Colonic mucosa (tissue), 4 donors: ENCODE measurements at places on chromosomes 5 and 9. TPM values are rescaled to one million over a fixed set of nuclear protein-coding genes. Genes with fewer than 3 reads are reported as not detected.

- no peaks in the 10 kb centered on the region for H3K27me3 ChIP-seq
- H3K4me1 ChIP-seq = no peaks in the 10 kb centered on the region
- no peak for DNase-seq
- H3K27ac ChIP-seq = no peak overlapping the region
- no peaks in the 10 kb centered on the region for H3K36me3 ChIP-seq
Observed at GRCh38 chr9:126415741-126416370, 89.2 kb downstream of the MVB12B start.

DNA sequence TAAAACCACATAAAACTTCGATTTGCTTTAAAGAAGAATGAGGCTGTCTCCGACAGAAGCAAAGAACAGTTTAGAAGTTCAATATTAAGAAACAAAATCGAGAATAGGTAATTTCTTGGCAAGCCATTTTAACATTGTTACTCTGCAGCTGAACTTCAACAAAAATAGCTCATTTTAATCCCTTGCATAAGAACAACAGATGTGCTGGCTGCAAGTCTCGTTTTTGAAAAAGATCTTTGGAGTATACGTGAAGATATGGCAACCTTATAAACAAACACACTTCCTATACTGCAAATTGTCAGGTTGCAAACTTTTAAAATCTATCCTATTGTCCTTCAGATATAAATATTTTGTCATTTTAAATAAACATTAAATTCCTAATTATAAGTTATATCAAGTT, 71.5 kb downstream of the FBN2 start:
- no peaks in the 10 kb centered on the region for H3K4me1 ChIP-seq
- no peaks in the 10 kb centered on the region for H3K36me3 ChIP-seq
- no peak for DNase-seq
- H3K27ac ChIP-seq = no peak overlapping the region
- H3K27me3 ChIP-seq = no peaks in the 10 kb centered on the region

ANKRD20A1 gene
- total RNA-seq = 6.0 TPM

GRCh38 chr5:121027636-121028035, 563.5 kb downstream of the PRR16 start:
- no peak for DNase-seq
- no peak overlapping the region for H3K4me3 ChIP-seq
- H3K36me3 ChIP-seq = no peaks in the 10 kb centered on the region

DNA sequence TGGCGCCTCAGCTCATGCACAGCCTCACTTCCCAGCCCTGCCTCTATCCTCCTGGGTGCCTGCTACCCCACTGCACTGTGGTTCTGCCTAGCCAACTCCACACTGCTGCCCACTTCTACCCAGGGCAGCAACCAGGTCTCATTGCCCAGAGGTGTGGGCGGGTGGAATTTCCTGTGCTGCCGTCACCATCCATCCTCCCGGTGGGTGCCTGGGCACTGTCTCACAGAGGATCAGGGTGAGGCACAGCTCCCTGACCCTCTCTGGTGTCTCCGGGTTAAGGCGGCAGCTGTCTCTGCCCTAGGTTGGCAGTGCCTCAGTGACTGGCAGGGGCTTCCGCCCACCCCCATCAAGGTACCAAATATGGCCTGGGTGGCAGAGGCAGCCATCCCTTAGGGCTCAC, 4.3 kb upstream of the MTMR12 start:
- H3K27ac ChIP-seq = no peak overlapping the region
- no peaks in the 10 kb centered on the region for H3K27me3 ChIP-seq
- no peaks in the 10 kb centered on the region for H3K4me1 ChIP-seq
- H3K4me3 ChIP-seq = no peak overlapping the region
- DNase-seq = no peak

MEF2C gene
- total RNA-seq = 26.9 TPM

GRCh38 chr5:74613283-74613682, 27.2 kb downstream of the ENC1 start:
- H3K27me3 ChIP-seq = no peaks in the 10 kb centered on the region
- H3K36me3 ChIP-seq = no peaks in the 10 kb centered on the region
- H3K4me1 ChIP-seq = no peaks in the 10 kb centered on the region
- no peak for DNase-seq
- no peak overlapping the region for H3K4me3 ChIP-seq

STPG3 gene
- total RNA-seq = not detected

ROPN1L gene
- total RNA-seq = not detected

- no peak for DNase-seq
- H3K4me1 ChIP-seq = no peaks in the 10 kb centered on the region
- no peaks in the 10 kb centered on the region for H3K27me3 ChIP-seq
- no peaks in the 10 kb centered on the region for H3K36me3 ChIP-seq
- H3K4me3 ChIP-seq = no peak overlapping the region
- H3K27ac ChIP-seq = no peak overlapping the region
Observed at GRCh38 chr9:94212531-94212930, 46.6 kb upstream of the ZNF169 start.

IL6ST gene
- 69.9 TPM for total RNA-seq

DNA sequence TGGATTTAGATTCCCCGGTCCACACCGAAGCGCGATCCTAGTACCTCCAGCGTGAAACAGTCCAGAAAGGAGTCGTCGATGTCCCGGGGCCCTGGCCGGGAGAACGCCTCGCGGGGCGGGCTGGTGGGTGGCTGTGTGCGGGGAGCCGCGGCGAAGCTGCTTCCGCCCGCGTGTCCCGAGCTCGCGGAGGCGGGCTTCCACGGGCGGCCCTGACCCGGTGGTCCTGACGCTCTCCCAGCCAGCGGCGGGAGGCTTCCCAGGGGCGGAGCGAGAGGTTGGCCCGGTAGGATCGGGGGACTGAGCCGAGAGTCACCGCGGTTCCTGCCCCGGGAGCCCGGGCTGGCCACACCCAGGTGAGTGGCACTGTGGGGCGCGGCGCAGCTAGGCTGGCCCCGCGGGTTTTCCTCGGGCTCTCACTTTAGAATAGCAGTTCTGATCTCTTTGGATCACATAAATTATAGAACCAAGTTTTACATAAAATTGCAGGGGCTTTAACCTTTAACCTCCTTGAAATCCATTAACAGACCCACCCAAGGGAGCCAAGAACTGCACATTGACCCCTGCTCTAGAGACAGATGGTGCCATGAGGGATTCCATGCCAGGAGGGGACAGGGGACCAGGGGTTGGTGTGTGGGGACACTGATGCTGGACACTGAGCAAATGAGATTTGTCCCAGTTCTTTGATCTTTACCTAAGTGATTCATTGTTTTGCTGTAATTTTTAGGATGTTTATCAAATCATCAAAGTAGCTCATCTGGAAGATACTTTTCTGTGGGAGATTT, 29.2 kb upstream of the IL31RA start:
- DNase-seq = no peak
- no peaks in the 10 kb centered on the region for H3K36me3 ChIP-seq
- H3K27ac ChIP-seq = no peak overlapping the region
- H3K27me3 ChIP-seq = no peaks in the 10 kb centered on the region
- H3K4me1 ChIP-seq = no peaks in the 10 kb centered on the region

FAM221B gene
- total RNA-seq = 0.05 TPM

DNA sequence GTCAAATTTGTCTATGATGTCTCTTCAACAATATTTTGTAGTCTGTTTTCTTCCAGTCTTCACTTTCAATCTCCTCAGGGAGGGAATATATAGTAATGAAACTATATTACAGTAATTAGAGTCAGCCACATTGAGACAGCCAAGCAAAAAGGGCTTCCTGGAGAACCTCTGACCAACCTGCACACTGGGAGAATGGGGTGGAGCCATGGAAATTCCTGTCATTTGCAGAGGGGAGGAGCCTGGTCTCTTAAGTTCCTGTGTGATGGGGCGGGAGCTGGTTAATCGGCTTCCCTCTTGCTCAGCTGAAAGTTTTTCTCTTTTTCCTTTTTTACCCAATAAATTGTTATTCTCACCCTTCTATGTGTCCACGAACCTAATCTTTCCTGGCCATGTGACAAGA, 1220.0 kb downstream of the PTPRD start:
- no peak overlapping the region for H3K4me3 ChIP-seq
- H3K4me1 ChIP-seq = no peaks in the 10 kb centered on the region
- no peak overlapping the region for H3K27ac ChIP-seq
- no peaks in the 10 kb centered on the region for H3K36me3 ChIP-seq
- DNase-seq = peak; percentile 28
- no peaks in the 10 kb centered on the region for H3K27me3 ChIP-seq

RGS7BP gene
- total RNA-seq = 0.35 TPM

- no peaks in the 10 kb centered on the region for H3K4me1 ChIP-seq
- DNase-seq = no peak
- H3K27me3 ChIP-seq = no peaks in the 10 kb centered on the region
- H3K4me3 ChIP-seq = no peak overlapping the region
Observed at GRCh38 chr5:103512500-103512899, 50.1 kb downstream of the NUDT12 start.

GRCh38 chr9:113990975-113991471, 87.1 kb downstream of the AMBP start:
- no peaks in the 10 kb centered on the region for H3K27me3 ChIP-seq
- DNase-seq = no peak
- no peak overlapping the region for H3K4me3 ChIP-seq

PCDHA6 gene
- 0.12 TPM for total RNA-seq

DNA sequence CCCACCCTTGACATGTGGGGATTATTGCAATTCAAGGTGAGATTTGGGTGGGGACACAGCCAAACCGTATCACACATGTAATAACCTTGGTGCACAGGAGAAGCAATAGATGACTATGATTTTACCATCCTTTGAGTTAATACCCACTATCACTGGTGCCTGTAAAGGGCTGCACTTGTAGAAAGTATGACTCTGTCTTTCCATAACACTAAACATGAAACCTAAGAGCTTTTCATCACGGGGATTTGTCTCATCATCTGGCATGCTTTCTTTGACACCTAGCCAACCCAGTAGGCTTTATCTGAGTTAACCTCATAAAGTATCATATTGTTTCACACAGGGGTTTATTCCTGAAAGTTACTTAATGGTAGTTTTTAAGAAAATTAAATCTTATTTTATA, 188.9 kb upstream of the TNC start:
- no peak overlapping the region for H3K4me3 ChIP-seq
- no peaks in the 10 kb centered on the region for H3K27me3 ChIP-seq
- DNase-seq = no peak
- no peaks in the 10 kb centered on the region for H3K4me1 ChIP-seq

DNA sequence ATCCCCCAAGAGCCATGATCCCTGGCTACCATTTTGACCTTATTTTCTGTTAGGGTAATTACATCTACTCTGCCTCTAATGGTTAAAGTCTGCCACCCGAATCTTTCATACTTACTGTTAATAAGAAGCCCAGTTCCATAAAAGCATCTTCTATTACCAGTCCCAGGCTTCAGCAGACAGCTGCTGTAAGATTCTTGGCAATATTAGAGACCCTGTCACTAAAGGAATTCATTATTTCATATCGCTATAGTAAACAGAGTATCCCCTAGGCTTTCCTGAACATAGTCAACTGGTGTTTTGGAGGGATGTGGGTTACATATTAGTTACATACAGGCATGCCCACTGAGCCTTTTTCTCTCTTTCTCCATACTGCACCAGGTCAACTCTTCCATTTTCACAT, 608.7 kb upstream of the SEMA6A start:
- H3K27me3 ChIP-seq = no peaks in the 10 kb centered on the region
- DNase-seq = no peak
- no peaks in the 10 kb centered on the region for H3K4me1 ChIP-seq
- no peak overlapping the region for H3K27ac ChIP-seq
- H3K4me3 ChIP-seq = no peak overlapping the region
- H3K36me3 ChIP-seq = no peaks in the 10 kb centered on the region

GRCh38 chr5:96680759-96681470, 18.7 kb downstream of the CAST start:
- no peaks in the 10 kb centered on the region for H3K36me3 ChIP-seq
- H3K4me1 ChIP-seq = no peaks in the 10 kb centered on the region
- H3K27me3 ChIP-seq = no peaks in the 10 kb centered on the region
- DNase-seq = no peak
- no peak overlapping the region for H3K4me3 ChIP-seq

- no peaks in the 10 kb centered on the region for H3K4me1 ChIP-seq
- no peaks in the 10 kb centered on the region for H3K27me3 ChIP-seq
- H3K4me3 ChIP-seq = no peak overlapping the region
- no peak overlapping the region for H3K27ac ChIP-seq
Observed at GRCh38 chr5:95799191-95799835, 23.2 kb downstream of the GLRX start.

DNA sequence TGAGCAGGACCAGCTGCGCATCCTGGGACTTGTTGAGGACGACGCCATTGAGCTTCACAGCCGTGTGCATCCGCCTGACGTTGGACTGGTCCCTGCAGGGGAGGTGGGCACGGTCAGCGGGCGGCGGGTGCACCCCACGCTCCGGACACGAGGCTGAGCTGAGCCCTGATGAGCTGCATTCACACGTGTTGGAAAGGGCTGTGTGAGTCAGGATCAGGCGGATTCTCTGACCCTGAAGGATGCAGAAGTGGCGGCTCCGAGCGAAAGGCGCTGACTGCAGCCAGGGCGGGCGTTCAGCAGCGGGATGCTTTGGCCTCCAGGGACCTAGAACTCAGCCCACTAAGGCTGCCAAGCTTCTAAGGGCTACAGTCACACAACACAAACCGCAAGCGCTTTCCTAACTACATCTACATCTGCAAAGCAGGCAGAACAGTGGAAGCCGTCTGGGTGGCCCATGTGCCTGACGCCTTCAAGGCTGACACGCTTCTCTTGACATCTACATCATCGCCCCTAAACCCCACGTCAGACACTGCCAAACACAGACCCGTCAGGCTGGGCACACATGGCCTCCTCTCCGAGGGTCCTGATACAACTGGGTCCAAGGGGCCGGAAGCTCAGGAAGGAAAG, 44.9 kb downstream of the NKD2 start:
- peaks cover 4% of the 10 kb centered on the region for H3K36me3 ChIP-seq
- no peak overlapping the region for H3K27ac ChIP-seq
- no peaks in the 10 kb centered on the region for H3K27me3 ChIP-seq

PDE6A gene
- total RNA-seq = 1.5 TPM

DNA sequence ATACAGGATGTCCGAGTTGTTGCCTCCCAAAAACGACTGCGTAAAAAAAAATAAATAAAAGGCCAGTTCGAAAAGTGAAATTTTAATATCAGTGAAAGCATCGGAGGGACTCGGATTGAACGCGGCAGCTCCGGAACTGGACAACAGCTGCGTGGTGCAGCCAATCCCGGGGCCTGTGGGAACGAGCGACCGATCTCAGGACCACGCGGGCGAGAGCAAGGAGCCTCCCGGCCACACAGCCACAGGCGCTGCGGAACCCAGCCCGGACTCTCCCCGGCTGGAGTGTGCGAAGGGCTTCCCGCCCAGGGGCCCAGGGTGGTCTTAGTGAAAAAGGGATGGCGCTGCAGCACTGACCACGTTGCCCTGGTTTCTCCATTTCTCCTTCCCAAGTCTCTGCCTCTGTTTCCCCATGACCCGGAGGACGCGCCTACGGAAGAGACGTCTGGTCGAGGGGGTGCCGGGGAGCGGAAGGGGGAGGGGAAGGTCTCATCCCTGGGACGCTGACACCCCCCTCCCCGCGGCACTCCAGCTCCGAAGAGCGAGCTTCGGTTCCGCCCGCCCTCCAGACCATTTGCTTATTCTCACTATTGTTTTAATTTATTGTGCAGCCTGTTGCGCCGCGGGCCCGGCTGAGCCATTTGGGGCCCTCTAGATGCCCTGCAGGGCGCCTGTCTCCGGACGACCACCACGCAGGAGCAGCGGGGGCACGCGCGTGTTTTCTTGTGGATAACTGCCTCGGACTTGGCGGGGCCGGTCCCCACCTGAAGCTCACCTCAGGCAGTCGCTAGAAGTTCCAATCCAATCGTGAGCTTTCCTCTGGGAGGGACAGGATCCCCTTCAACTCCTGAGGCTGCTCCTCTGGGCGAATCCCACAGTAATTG, 303.0 kb downstream of the PARP8 start:
- no peak for DNase-seq
- peak overlapping the region; percentile 24 for H3K4me3 ChIP-seq
- H3K4me1 ChIP-seq = no peaks in the 10 kb centered on the region

GRCh38 chr9:111599092-111599954, at the start of gene PTGR1:
TSS of gene PTGR1 (minus strand) at chr9:111599647. CDS start at chr9:111597422, 2,225 bp downstream.
- no peaks in the 10 kb centered on the region for H3K4me1 ChIP-seq
- peak within 1 kb of the TSS; percentile 63 for H3K4me3 ChIP-seq
- H3K27ac ChIP-seq = peak within 1 kb of the TSS; percentile 81
- H3K27me3 ChIP-seq = no peaks in the 10 kb centered on the region
- DNase-seq = peak; percentile 85
